ENCODE measurements at places on chromosomes 5 and 9.

GRCh38 chr5:39175273-39175955 lies 43.9 kb downstream of the FYB1 start:
- no peak for DNase-seq

DNA sequence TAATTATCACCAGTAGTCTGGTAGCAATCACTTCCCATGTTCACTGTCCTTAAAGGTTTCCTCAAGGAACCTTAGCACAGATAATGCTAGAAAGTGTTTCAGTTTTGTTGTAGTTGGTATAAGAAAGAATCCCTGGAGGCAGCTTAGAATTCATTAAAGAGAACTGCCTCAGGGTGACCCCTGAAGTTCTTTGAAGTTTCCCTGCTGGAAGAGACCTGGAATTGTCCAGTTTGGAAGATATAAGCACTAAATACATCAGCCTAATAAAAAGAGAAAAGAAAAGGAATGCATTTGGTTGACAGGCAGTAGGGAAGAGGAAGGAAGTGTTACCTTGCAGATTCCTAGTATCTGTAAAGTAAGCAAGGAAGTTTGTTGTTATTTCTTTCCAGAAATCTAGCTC lies 999.6 kb upstream of the DMAC1 start:
- no peak for DNase-seq

GRCh38 chr9:97985058-97985861 lies 2.1 kb downstream of the ANP32B start:
- DNase-seq, result no peak

DNA sequence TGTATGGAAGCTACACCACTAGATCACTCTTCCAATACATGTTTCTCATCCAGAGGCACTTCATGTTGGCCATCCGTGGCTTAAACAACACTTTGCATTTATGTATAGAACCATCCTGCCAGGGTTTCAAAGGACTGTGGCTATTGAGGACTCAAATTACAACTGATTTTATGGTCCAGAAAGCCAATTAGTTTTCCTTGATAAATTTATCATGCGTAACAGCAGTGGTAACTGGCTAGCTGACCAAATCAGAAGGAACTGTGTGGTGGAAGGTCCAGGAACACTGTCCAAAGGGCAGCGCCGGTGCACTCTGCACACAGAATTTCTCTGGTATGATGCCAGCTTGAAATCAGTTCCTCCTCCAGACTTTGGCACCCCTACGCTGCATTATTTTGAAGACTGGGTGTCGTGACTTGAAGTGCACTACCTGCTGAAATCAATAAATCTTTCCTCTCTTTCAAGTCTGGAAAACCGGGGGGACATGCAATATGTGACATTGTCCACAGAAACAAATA lies 69.3 kb upstream of the TMEM252 start:
- no peak for DNase-seq

DNA sequence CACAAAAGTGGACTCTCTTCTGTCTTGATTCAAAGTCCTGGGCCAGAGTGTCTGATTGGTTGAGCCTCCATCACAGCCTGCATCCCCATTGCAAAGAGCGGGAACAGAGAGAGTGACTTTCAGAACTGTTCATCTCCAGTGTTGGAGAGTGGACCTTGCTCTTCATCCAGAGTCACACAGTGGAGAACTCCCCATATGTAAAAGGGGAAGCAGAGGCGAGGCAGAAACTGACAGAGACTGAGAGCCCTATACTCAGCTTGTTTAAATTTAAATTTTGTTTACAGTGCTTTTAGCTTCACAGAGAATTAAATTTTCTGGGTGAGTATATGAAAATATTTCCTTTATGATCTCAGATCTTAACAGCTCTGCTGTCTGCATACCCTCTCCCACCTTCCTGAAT lies 70.0 kb upstream of the SSBP2 start:
- no peak for DNase-seq

DNA sequence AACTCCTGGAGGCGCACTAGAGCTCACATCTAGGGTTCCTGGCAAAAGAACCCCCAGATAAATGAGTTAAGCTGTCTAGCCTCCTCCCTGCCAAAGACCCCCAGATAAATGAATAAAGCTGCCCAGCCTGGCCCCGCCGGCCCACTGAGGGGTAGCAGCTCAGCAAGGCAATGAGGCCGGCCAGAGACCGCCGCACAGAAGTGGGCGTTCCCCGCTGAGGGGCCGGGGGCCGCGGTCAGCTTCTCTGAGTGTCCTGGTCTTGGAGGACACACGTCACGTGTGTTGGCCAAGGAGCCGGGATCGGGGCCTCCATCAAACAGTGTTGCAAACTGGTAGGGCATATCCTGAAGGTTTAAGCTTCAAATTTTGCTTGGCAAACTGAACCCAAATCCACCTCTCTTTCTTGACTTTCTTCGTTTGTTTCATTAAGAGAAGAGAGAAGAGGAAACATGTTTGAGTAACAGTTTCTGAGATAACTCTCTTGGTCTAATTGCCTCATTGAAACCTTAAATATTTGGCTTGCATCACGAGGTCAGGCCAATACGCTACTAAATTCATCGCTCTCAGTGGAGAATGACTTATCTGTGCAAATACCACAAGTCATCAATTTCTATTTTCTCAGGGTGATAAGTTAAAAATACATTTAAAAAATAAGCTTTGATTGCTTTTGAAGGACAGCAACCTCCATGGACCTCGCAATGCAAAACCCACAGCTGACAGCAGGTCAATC lies 11.7 kb upstream of the SLC12A7 start:
- DNase-seq, result no peak

DNA sequence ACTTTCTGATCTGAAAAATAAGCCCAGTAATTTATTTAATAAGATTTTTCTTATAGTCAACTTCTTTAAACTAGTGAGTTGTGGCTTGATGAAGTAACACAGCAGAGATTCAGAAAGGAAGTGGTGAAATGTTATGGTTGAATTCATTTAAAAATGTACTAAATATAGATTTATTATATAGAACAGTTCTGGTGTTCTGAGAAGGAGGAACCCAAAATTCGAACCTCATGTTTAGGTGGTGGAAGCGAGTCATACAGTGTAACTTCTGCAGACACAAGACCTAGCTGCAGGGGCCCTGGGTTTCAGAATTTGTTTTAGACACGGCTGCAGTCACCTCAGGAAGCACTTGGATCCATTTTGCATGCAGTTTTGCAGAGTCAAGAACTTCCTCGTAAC lies 188.2 kb downstream of the TRIO start:
- DNase-seq, result no peak

DNA sequence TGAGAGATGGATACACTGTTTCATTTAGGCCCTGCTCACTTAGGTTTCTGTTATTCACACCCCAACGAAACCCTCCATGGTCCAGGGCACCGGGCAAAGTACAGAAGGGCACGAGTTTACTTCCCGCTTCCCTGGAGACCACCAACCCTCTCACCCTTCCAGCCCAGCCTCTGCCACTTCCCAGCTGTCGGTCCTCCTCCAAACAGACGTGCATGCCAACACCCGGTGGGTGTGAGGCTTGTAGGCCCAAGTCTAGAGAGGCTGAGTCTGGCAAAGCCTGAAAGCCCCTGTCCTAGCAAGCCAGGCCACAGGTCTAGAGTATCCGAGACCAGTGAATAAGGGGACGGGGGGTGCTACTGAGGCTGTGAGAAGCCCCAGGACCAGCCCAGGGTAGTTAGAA lies 7.1 kb upstream of the FGFR4 start:
- no peak for DNase-seq

- no peak for DNase-seq
Observed at GRCh38 chr9:118263949-118264348, 559.7 kb downstream of the TLR4 start.

- DNase-seq, result no peak
Observed at GRCh38 chr9:2403701-2404100, 217.9 kb upstream of the VLDLR start.

DNA sequence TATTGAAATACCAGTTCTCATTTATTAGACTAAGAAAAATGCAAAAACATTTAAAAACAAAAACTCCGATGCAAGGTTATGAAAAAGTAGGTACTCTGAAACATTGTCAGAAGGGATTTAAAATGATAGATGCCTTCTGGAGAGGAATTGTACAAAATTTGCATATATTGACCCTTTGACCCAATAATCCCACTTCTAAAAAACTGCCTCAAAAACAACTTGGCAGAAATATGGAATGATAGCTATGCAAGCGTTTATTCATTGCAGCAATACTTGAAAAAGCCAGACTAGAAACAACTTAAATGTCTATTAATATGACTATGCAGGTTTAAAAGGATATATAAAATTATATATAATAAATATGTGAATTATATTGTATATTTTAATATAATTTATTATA lies 118.4 kb downstream of the PLK2 start:
- no peak for DNase-seq

DNA sequence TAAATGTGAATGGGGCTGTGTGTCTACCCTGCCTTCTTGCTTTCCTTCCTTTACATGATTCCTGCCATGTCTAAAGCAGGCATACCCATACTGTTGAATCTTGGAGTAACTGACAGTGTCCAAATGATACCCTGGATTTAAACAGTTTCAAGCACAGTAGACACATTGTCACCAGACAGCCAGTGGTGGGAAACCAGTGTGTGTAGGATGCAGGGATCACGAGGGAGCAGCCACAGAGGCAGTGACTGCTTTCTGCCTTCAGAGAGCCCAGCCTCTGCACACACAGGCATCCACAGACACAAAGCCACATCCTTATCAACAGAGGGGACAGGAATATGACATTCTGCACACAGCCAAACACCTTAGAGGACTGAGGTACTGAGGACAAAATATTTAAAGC lies 184.2 kb upstream of the TBCA start:
- DNase-seq, result no peak

DNA sequence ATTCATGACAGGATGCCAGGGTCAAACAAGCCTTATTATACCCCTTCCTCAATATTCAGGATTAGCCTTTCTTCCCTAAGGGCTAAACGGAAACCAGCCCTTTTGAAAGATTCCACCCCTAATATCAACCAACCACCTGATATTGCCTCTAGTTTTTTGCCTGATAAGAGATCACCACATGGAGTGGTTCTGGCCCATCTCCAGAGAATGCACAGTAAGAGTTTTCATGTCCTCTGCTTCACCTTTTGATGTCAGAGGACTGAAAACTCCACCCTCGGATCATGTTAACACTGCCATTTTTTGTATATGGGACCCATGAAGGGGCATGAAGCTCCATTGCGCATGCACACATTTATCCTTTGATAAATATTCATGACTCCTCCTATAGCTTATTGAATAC lies 5.8 kb upstream of the LNPEP start:
- DNase-seq, result no peak

DNA sequence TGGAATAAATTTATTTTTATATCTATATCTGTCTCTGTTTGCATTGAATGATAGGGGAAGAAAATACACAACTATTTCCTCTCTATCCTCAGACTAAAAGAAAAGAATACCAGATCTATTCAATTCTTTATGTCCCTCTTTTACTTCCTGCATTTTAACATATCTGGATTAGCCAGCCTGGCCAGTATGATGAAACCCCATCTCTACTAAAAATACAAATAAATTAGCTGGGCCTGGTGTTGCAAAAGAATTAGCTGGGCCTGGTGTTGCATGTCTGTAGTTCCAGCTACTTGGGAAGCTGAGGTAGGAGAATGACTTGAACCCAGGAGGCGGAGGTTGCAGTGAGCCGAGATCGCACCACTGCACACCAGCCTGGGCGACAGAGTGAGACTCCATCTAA lies 182.0 kb downstream of the LURAP1L start:
- no peak for DNase-seq

GRCh38 chr9:128317629-128318028 lies 4.6 kb downstream of the TRUB2 start:
- DNase-seq, result no peak

GRCh38 chr9:129473523-129474244 lies 147.2 kb downstream of the C9orf50 start:
- DNase-seq, result peak; percentile 94

GRCh38 chr5:96683392-96683791 lies 21.2 kb downstream of the CAST start:
- no peak for DNase-seq

DNA sequence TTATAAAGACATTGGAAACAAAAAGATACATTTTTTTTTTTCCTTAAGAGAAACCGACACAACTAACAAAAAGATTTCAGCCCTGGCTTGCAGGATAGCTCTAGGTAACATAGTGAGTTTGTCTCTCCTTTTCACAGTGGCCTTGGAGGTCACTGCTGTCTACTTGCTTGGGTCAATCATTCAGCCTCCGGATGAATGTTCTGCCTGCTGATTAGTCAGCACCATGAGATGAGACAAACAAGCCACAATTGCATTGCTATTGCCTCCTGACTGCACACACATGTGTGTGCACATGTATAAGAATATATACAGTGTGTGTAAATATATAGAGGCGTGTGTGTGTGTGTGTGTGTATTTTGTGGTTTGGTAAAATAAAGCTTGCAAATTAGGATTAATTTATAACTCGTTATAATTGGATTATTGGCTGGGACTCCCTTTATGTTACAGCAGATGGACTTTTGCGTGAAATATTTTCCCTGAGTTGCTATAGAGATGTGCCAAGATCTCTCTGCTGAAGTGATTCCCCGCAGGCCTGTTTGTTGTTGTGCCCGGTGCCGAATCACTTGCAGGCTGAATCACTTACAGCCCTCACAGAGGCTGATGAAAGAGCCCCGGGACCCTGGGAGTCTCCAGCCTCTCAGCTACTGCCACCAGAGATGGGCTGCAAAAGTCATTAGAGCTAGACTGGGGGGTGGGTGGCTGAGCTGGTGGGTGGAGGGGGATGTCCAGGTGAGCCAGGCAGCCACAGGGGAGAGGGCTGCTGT lies 161.2 kb downstream of the FGF18 start:
- DNase-seq, result no peak

GRCh38 chr9:79145442-79145841 lies 426.3 kb upstream of the TLE4 start:
- no peak for DNase-seq

- no peak for DNase-seq
Observed at GRCh38 chr5:119537704-119538103, 85.4 kb downstream of the HSD17B4 start.

GRCh38 chr9:109319626-109320241 lies 1.1 kb downstream of the EPB41L4B start:
- DNase-seq, result no peak

DNA sequence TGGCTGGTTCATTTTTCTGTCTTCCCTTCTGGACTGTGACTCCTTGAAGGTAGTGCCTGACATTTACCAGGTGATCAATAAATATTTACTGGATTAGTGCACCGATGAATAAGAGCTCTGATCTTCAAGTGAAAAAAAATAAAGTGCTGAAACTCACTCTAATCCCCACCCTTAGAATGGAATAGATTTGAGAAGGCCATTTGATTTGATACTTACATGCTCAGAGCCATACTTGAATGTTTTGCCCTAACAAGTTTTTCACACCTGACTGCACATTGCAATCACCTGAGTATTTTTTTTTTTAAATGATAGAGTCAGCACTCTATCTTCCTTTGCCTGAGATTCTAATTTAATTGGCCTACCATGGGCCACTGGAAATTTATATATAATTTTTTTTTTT lies 105.7 kb downstream of the LRRC70 start:
- DNase-seq, result no peak

- DNase-seq, result no peak
Observed at GRCh38 chr5:61277190-61277589, 54.9 kb upstream of the ZSWIM6 start.

GRCh38 chr9:16450578-16450977 lies 419.9 kb downstream of the BNC2 start:
- DNase-seq, result no peak
